Right forelimb (tissue), 1 donor: ENCODE measurements at places on chromosomes 7 and 10.

- no peak for DNase-seq
Measured at GRCh38 chr10:3323865-3324498, 151.4 kb upstream of the PITRM1 start.

- peak; percentile 68 for DNase-seq
Measured at GRCh38 chr10:133159950-133160825, at the start of gene KNDC1. Gene KNDC1, plus strand, starts transcription at chr10:133160219. Its CDS starts 249 bp downstream, at chr10:133160468.

- DNase-seq: no peak
Measured at GRCh38 chr7:134879815-134880475, 100.5 kb downstream of the CALD1 start.

- DNase-seq: no peak
Measured at GRCh38 chr10:1179346-1180070, 123.3 kb downstream of the WDR37 start.

GRCh38 chr10:131227163-131227740 lies 84.3 kb downstream of the TCERG1L start:
- DNase-seq: no peak

GRCh38 chr10:131444286-131444685 lies 132.8 kb upstream of the TCERG1L start:
- no peak for DNase-seq

GRCh38 chr10:102367441-102367840 lies 28.1 kb upstream of the NFKB2 start:
- DNase-seq: no peak

DNA sequence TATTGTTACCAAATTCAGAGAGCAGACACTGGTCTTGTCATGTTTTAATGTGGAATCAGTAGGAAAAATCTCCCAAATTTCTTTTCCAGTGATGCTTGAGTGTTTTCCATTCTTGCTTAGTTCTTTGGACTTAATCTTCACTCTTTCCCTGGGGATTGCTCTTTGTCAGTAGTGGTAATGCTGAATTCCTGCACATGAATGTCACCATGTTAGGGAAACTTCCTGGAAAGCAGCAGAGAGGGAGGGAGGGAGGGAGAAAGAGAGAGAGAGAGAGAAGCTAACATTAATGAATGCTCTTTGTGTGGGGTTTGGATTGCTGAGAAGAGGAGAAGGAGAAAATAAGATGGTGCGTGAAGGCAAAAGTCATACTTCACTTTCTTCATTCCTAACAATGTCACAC lies 295.3 kb upstream of the COBL start:
- DNase-seq: no peak

- no peak for DNase-seq
Measured at GRCh38 chr10:15545884-15546283, 173.8 kb downstream of the ITGA8 start.

DNA sequence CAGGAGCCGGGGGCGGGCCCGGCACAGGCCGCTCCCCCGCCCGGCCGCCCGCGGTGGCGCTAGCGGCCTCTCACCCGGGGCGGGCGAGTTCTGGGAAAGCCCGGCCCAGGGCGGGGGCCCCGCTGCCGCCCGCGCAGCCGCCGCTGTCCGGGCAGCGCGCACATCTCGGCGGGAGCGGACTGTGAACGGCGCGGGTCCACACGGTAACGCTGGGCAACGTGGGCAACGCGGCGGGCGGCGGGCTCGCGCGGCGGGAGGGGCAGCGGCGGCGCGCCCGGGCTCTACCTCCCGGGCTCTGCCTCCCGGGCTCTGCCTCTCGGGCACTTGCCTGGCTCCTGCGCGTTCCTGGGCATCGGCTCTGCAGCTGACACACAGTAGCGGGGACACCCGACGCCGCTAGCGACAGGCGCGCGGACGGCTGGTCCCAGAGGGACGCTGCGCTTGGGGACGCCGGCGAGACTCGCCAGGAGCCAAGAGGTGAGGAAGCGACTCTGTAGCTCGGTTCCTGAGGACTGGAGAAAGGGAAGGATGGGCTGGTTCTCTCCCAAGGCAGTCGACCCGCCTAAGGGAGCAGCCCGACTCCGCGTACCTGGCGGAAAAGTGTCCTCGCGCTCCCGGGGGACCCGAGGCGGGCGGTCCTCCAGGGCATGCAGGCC lies at the start of gene PLCE1:
TSS of gene PLCE1 (plus strand) at position 150 of the 656 bp plus-strand sequence. CDS start 37,116 bp downstream, outside the sequence.
- DNase-seq: peak; percentile 79

- no peak for DNase-seq
Measured at GRCh38 chr10:126930883-126931503, 25.8 kb downstream of the DOCK1 start.

DNA sequence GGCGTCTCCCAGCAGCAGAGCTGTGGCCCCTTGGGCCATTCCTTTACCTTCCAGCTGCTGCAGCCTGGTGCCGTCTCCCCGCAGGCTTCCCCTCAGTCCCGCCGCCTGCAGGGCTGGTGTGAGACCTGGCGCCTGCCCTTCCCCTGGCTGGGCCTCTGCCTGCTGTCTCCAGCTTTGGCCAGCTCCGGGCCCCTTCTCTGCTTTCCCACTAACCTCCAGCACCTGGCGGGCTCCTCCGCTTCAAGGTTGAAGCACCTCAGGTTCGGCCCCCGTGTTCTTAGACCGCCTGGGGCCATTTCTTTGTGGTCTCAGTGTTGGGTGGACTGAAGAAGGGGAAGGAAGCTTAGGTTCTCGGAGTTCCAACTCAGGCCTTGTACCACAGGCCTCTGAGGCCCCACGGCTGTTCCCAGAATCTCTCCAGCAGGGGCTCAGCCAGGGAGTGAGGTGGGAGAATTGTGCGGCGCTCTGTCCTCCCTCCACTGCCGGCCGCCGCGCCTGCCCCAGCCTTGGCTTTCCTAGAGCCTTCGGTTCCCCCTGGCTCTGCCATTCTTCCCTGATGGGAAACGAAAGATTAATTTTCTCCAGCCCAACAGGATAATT lies 30.3 kb downstream of the GBX1 start:
- peak; percentile 63 for DNase-seq

GRCh38 chr10:20091698-20092097 lies 275.5 kb downstream of the PLXDC2 start:
- no peak for DNase-seq

DNA sequence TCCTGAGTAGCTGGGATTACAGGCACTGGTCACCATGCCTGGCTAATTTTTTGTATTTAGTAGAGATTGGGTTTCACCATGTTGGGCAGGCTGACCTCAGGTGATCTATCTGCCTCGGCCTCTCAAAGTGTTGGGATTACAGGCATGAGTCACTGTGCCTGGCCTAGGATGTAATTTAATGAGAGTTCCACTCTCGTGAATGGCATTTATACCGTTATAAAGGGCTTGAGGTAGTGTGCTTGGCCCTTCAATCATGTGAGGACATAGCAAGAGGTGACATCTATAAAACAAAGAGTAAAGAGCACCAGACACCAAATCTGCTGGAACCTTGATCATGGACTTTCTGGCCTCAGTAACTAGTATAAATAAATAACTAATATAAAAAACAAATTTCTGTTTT lies 93.5 kb upstream of the PPP1R9A start:
- no peak for DNase-seq
